Fibroblast of skin of scalp (primary cell): ENCODE measurements at places on chromosomes 1 and 21.

- DNase-seq = no peak
These were observed 58.2 kb downstream of the LMX1A start for GRCh38 chr1:165298203-165298820.

GRCh38 chr1:2102753-2103152 lies 52.5 kb downstream of the PRKCZ start:
- DNase-seq = no peak

- no peak for DNase-seq
These were observed 39.0 kb upstream of the A3GALT2 start for GRCh38 chr1:33359931-33360330.

DNA sequence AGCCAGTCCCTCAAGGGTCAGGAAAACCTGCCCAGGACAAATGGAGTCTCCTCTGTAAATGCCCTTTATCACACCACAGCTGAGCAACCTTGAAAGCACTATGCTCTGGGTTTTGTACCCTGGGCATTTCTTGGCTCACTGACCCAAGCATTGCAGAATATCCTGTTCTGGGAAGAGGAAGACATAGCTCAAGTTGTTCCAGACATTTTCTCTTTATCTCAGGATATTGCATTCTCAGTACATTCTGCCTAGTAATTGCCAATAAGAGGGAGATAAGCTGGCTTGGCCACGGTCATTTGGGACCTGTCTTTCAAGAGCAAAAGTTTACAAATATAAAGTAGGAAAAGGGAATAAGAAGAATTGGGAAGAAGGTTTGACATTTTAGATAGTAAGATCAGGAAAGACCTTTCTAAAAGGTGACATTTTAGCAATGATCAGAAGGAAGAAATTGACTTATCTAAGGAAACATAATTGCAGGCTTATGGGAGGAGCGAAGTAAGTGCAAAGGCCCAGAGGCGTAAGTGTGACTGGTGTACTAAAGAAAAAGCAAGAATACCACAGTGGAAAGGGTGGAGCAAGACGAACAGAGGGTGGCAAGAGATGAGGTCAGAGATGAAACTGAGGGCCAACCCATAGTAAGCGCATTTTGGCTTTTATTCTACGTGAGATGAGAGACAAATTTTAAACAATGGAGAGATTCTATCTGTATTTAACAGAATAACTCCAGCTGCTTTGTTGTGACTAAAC lies 394.0 kb upstream of the CXADR start:
- DNase-seq = no peak

DNA sequence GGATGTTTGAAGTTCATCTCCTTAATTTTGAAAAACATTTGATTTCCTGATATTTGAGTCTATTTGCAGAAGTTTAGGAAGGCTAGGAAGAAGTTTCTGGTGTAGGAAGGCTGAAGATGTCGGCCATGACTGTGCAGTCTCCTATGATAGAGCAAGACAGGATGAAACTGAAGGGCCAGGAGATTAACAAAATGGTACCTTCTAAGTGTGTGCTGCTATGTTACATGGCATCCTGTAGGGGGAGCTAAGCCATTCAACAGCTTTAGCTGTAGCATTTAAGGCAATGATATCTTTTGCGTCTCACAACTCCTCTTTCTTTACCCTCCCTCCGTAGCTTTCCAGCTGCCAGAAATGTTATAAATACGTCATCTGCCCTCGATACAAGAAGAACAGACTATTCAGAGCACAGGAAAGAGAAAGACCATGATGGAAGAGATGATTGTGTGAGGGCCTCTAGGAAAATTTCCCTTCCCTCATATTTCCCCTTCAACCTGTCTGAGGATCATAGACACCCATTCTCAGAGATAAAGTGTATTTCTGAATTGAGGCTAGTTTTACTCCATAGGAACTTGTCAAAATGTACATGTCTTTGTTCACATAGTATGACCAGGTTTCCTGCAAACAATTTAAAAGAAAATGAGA lies 61.1 kb downstream of the XCL1 start:
- DNase-seq = peak; percentile 27
